Suppressor macrophage treated with lipopolysaccharide for 4 hours (primary cell): ENCODE measurements at places on chromosomes 16 and 17.
A peak's percentile ranks its signal among the peaks of the same experiment; 100 is the strongest.

GRCh38 chr16:82653550-82654511 lies 27.1 kb downstream of the CDH13 start:
- no peak for DNase-seq

GRCh38 chr16:58086381-58087208 lies 42.6 kb downstream of the CFAP20 start:
- DNase-seq: no peak

GRCh38 chr17:39235555-39236449 lies 10.1 kb upstream of the STAC2 start:
- peak; percentile 49 for DNase-seq

DNA sequence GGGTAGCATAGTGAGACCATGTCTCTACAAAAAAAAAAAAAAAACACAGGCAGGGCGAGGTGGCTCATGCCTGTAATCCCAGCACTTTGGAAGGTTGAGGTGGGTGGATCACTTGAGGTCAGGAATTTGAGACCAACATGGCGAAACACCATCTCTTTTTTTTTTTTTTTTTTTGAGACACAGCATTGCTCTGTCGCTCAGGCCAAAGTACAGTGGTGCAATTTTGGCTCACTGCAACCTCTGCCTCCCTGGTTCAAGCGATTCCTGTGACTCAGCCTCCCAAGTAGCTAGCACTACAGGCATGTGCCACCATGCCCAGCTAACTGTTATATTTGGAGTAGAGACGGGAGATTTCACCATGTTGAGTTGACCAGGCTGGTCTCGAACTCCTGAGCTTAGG lies 5.1 kb downstream of the RAMP2 start:
- no peak for DNase-seq

- no peak for DNase-seq
These were observed 13.0 kb downstream of the MRPL27 start for GRCh38 chr17:50359998-50360461.

- DNase-seq: peak; percentile 69
These were observed 7.4 kb upstream of the ARMC7 start for GRCh38 chr17:75102385-75102821.

- DNase-seq: no peak
These were observed 291.6 kb upstream of the TNRC6C start for GRCh38 chr17:77666881-77667395.

DNA sequence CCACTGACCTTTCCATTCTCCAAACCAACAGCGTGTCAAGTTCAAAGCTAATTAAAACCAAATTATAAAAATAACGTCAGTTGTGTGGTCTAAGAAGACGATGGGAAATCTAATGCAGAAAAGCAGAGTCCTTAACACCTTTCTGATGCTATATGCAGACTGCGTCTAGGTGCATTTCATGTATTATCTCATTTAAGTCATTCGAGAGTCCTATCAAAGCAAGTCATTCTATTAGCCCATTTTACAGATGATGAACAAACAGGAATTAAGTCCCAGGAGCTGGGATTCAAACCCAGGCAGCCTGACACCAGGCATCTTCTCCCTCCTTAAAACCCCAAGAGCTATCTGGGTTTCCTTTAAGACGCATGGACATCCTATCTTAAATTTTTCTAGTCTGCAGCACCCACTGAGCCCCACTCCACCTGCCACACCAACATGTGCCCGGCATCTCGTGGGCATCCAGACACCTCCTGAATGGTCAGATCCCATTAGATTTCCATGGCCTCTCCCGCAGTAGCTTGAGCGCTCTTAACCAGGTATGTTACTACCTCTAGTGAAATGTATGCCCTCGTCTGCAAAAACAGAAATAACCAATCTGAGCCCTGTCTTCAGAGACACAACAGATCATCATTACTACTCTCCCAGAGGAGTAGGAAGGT lies 115.1 kb downstream of the ZFHX3 start:
- no peak for DNase-seq

DNA sequence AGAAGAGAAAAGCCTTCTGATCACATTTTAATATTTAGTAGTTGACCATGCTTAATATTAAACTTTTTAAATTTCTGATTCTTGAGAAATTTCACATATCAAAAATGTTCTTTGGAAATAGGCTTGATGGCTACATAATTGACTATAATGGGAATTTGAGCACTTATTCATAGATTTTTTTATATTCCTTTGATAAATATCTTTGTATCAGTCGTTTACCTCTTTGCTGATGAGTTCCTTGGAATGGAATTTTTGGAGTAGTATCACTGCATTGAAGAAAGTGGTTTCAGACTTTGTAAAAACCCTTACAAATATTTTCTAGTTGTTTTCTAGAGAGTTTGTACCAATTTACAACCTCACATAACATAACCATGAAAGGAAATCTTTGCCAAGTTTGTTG lies 14.7 kb downstream of the DNAAF1 start:
- no peak for DNase-seq

GRCh38 chr16:57087003-57087402 lies 5.4 kb upstream of the CPNE2 start:
- no peak for DNase-seq

DNA sequence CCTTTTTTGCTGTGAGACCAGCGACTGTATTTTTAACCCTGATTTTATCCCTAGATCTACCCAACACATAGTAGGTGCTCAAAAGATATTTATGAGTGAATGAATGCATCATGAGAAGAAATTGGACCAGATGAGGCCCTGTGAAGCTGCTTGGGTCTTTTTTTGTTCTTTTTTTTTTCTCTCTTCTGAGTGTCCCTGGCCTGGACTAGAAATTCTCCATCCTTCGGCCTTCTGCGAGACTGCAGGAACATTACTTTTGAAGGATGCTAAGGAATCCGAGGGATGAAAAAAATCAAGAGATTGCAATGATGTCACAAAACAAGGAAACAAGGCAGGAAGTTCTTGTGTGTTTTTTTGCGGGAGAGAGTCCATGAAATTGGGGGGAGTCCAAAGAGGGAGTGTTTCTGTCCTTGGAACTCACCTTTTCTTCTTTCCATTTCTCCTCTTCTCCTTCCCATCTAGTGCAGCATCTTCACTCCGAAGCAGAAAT lies 560 bp upstream of the RUSF1 start:
- peak; percentile 23 for DNase-seq

- no peak for DNase-seq
These were observed 85.7 kb upstream of the CDH13 start for GRCh38 chr16:82541103-82541502.

DNA sequence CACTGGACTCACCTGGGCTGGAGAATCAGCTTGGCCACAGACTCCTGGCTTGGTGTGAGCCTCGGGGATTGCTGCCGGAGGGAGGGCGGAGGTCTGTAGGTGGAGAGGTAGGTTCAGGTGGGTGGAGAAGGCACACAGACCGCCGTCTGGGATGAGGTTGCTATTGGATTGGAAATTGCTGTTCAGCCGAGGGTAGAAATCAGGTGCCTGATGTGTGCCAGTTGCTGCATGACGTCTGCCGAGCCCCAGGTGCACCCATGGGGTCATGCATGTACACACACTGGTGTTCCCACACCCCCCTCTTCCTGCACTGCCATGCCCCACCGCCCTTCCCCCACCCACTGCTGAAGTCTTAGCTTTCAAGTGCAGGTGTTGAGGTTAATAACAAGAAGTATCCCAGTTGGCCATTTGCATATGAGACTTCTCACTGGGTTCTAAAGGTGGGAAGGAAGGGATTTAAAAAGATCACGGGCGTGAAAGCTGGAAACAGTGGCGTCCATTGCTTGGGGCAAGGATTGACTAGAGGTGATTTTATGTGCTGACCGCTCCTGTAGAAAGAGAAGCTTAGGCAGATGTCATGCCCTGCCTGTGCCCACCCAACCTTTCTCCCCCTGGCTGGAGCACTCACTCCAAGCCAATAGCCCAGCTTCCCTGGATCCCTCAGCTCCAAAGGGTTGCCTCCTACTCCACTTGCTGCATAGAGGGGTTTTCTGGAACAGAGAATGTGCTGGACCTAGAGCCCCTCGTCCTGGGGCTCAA lies 193.6 kb downstream of the CCDC182 start:
- DNase-seq: no peak

GRCh38 chr17:46851029-46851741 lies at the start of gene WNT9B:
TSS of gene WNT9B (plus strand) at chr17:46851583. CDS start at chr17:46851639, 56 bp downstream.
- no peak for DNase-seq

- peak; percentile 56 for DNase-seq
These were observed 100.8 kb upstream of the CORO6 start for GRCh38 chr17:29723278-29724047.

DNA sequence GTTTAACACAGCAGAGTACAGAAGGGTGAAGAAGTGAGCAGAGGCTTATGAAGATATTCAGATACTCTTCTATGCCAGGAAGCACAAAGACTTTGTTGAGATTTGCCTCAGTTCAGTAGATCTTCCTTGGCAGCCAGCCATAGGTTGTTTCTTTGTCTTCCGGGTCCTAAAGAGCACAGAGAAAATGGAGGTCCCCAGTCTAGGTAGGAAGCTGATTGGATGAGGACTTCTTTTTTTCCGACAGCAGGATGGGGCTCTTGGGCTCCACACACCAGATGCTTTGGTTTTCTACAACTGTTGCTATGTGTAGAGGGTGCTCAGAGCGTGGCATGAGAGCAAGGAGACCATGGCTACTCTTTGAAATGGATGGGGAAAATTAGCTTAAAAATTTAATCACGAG lies 8.3 kb upstream of the CDC6 start:
- no peak for DNase-seq

DNA sequence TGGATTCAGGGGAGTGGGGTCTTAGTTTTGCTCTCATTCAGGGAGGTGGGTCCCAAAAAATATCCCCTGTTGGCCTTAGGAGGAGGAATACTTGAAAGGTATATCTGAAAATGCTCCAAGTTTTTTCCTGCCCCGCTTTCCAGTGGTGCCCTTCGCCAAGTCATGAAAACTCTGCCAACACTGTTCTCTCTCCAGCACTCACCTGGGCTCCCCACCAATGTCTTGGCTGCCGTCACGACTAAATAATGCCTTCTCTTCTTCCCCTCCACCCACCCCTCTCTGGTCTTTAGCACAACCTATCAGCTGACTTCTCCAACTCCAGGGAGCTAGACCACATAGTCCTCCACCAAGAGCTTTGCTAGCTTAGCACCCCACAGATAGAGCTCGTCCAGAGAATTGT lies 30.6 kb downstream of the ZFHX3 start:
- no peak for DNase-seq

- DNase-seq: no peak
These were observed 306.7 kb downstream of the CNTNAP4 start for GRCh38 chr16:76583945-76584344.

DNA sequence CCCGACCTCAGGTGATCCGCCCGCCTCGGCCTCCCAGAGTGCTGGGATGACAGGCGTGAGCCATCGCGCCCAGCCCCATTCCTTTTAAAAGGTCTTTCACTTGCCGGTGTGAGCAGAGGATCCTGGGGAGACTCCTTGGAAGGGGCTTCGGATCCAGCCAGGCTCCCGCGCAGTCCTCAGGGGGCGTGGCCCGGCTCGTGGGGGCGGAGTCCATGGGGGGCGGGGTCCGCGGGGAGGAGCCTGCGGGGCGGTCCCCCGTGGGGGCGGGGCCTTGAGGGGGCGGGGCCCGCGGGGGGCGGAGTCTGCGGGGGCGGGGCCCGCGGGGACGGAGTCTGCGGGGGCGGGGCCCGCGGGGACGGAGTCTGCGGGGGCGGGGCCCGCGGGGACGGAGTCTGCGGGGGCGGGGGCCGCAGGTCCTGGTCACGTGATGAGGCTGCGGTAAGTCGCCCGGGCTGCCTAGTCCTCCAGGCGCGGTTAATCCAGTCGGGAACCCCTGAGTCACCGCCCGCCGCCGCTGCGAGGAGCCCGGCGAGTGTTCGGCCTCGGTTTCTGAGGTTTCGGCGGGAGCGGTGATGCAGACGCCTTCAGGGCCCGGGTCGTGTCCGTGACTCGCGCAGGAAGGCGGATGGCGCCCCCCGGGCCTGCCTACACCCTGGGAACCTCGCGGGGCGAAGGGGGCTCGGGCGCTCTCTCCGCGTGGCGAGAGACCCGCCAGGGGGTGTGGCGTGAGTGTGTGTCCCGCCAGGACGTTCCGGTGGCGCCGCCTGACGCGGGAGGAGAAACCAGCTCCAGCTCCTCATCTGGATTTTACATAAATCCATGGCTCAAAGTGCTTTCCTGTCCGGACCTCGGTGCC lies 23.6 kb upstream of the ABR start:
- peak; percentile 89 for DNase-seq

DNA sequence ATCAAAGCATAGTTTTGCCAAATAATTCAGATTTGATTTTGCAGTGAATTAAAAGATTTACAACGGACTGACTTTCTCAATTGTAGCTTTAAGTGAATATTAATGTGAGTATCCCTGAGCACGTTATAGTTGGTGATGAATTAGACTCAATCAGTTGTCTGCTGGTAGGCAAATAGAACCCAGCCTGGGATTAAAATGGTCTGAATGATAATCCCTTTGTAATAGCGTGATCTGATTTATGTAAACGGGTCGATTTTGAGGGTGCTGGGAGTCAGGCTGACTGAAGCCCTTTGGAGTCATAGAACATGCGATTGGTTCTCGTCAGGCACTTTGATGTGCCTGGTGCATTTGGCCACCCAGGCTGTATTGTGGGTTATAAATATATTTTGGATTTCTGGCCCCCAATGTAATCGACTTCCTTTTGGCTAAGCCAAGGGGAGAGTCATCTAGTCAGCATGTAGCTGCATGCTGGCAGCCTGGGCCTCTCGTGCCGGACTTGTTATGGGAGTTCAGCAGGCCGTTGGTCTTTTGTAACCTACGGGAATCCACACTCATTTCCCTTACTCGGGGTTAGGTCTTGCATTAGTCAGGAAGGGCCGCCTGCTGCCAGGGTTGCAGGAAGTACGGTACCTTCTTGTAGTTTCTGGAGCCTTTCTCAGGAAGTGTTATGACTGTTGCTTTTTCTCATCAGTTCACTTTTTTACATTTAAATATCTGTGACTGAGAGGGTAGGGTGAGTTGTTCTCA lies 5.4 kb downstream of the PGS1 start:
- DNase-seq: peak; percentile 98

DNA sequence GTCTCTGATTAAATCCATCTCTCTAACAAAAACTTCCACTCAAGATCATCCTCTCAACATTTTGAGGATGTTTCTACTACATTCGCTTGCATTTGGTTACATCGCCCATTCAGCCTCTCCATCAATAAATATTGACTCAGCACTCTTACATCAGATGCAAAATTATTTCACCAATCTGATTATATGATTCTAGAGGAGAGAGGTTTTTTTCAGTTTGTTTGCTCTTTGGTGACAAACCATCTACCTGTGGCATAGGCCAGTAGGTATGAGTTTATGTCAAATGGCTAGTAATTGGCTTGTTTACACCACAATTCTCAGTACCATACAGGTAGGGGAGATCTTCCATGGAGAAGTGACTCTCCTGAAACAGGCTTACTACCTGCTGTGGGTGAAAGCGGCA lies 52.3 kb downstream of the TOX3 start:
- no peak for DNase-seq

GRCh38 chr17:75806822-75807500 lies 22.4 kb downstream of the UNK start:
- no peak for DNase-seq
